ENCODE measurements at places on chromosomes 6 and 20.

- DNase-seq = no peak
Measured at GRCh38 chr20:31764641-31765305, 25.7 kb downstream of the TPX2 start.

DNA sequence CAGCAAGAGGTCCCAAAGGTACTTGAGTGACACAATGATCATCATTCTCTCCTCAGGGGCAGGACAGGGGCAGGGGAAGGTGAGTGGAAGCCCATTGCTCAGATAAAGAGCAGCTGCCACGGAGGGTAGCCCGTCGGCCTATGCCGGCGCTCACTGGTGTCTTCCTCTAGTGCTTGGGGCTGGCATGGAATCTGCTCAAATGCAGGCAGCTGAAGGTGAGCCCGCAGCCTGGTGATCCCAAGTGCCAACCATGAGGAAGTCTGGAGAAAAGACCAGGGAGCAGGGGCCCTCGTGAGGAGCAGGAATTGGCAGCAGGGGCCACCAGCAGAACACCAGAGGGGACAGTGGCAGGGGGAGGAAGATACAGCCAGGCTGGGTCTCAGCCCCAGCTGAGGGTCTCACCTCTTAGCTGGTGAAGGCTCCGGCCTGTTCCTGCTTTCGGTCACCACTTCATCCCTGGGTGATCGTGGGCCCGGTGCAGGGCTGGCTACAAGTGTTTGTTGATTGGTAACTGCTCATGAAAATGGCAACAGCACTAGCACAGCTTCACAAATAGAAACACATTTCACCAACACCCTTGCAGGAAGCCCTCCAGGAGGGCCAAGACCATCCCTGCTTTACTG is 24.7 kb downstream of the RBCK1 start:
- DNase-seq = no peak

GRCh38 chr6:37242429-37243052 is 15.0 kb upstream of the TBC1D22B start:
- DNase-seq = no peak

DNA sequence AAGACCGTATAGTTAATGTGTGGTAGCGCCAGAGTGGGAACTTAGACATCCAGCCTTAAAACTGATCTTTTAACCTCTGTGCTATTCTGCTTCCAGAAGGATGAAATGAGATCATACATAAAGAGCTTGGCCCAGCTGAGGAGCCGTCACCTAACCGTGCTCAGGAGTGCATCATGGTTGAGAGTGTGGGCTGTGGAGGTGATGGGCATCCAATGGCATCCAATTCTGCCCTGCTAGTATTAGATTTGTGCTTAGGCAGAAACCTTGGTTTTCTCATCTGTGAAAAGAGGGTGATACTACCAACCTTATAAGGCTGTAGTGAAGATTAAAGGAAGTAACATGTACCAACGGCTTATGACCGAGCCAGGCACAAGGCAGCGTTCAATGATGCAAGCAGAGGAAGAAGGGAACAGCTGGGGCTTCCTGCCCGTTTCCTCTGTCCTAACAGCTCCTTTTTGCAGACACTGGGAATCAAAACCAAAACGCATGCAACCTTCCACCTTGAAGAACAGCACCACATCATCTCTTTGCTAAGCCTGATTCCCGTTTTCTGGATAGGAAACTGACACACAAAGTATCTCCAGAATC is 1.3 kb downstream of the SLC22A16 start:
- DNase-seq = no peak

GRCh38 chr6:143107911-143108761 is 47.4 kb downstream of the AIG1 start:
- no peak for DNase-seq

- DNase-seq = no peak
Measured at GRCh38 chr6:88548891-88549505, 382.9 kb upstream of the CNR1 start.

DNA sequence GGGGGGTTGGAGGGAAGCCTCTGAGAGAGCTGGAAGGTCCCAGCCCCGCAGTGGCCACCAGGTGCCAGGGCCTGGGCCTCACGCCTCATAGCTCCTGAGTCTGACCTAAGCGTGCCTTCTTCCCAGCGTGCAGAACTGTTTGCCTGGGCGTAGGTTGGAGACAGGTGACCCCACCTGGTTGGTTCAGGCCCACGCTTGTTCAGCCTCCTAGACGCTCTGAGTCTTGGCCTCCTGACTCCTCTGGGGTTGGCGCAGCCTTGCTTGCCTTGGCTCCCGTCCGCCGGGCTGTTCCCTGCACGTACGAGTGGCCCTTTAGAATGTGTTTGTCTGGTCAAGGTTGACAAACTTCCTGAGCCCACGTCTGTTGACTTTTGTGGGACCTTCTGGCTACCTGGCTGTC is 70.8 kb downstream of the EYA2 start:
- no peak for DNase-seq

- DNase-seq = no peak
Measured at GRCh38 chr6:106927531-106928398, 46.8 kb downstream of the CD24 start.

DNA sequence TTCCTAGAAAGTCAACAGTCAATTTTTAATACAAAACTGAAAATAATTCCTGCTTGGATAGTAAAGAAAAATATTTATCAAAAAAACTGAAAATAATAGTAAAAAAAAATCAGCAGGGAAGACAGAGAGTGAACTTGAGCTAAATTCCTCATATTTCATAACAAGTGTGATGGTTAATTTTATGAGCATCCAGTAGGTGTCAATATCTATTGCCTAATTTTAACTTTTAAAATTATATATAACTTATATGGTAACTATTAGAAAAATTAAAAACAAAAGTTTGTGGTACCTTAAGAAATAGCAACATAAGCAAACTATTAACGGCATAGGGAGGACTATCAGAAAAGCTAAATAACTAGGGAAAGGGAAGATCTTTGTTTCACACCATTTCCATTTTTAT is 2.1 kb downstream of the EPM2A start:
- no peak for DNase-seq

DNA sequence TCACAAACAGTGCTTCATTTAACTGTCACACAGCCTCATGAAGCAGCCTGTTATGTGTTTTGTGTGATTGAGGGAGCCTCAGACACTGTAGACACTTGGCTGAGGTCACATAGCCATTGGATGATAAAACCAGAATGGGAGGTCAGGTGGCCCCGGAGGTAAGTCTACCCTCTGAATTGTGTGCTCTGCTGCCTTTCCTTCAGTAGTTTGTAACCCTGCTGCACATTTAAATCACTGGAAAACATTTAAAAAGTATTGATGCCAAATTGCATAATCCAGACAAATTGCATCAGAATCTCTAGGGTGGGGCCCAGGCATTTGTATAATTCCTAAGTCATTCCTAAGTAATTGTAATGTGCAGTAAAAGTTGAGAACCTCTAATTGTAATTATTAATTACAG is 85.2 kb upstream of the ECI2 start:
- DNase-seq = no peak

GRCh38 chr6:31750411-31751022 is 10.7 kb downstream of the MSH5 start:
- DNase-seq = no peak

DNA sequence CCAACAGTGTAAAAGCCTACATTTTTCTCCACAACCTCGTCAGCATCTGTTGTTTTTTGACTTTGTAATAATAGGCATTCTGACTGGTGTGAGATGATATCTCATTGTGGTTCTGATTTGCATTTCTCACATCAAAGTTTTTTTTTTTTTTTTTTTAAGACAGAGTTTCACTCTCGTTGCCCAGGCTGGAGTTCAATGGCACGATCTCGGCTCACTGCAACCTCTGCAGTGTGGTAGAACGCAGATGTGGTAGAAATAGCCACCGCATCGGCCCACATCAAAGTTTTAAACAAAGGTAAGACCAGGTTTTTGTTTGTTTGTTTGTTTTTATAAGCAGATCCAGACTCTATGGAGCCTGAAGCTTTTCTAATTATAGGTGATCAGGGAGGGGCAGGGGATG is 12.7 kb upstream of the PPP1R3G start:
- no peak for DNase-seq

DNA sequence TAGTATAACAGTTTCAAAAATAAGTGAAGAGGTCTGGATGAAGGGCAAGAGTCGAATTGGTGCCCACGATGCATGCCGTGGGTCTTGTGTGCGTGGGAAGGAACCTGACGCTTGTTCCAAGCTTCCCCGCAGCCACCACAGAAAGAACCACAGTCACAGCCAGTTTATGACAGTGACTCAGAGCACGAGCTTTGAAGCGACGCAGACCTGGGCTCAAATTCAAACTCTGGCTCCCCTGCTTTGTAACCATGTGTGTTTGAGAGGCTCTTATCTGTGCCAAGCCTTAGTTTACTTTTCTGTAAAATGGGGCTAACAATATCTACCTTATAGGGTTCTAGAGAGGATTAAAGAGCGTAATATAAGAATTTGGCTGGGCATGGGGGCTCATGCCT is 65.5 kb downstream of the SYNJ2 start:
- peak; percentile 53 for DNase-seq

DNA sequence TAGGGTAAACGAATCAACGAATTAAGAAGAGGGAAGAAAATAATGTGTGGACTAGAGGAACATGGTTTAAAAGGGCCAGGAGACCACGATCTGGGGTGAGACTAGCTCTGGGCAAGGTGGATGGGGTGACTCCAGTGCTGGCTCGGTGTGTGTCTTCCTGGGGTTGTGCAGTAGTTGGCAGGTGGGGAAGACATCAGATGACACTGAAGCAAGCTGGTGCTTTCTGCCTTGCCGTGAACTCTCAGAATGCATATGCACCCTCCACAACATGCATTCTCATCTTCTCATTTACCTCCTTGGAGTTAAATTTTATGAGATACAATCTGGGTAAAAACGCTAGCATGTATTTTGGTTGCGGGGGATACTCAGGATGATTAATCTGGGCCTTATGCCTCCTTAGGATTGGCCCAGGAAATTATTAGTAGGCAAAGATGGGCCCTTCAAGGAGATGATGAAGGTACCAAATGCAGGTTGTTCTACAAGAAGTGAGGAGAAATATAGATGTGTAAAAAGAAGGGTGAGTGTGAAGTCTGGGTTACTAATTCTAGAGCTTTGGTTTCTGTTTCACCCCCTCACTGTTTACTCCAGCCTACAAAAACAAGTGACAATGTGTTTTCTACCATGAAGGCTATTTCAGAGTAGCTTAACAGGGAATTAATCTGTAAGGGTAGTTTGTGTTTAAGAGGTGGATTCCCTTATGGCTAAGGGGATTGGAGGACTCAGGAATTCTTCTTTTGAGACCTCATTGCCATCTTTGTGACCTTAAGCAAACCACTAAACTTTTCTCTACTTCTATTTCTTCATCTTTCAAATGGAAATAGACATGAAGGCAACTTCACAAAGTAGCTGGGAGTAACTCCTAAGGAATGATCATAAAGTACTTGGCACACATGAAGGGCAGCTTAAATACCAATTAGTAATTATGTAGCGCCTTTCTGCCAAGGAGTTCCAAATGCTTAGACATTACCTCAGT is 71.0 kb upstream of the SUPT3H start:
- DNase-seq = no peak

GRCh38 chr20:62516338-62516737 is 40.5 kb upstream of the GATA5 start:
- no peak for DNase-seq

- DNase-seq = no peak
Measured at GRCh38 chr6:117072134-117072533, 193.2 kb upstream of the VGLL2 start.

GRCh38 chr6:19713411-19713810 is 123.8 kb upstream of the ID4 start:
- no peak for DNase-seq

DNA sequence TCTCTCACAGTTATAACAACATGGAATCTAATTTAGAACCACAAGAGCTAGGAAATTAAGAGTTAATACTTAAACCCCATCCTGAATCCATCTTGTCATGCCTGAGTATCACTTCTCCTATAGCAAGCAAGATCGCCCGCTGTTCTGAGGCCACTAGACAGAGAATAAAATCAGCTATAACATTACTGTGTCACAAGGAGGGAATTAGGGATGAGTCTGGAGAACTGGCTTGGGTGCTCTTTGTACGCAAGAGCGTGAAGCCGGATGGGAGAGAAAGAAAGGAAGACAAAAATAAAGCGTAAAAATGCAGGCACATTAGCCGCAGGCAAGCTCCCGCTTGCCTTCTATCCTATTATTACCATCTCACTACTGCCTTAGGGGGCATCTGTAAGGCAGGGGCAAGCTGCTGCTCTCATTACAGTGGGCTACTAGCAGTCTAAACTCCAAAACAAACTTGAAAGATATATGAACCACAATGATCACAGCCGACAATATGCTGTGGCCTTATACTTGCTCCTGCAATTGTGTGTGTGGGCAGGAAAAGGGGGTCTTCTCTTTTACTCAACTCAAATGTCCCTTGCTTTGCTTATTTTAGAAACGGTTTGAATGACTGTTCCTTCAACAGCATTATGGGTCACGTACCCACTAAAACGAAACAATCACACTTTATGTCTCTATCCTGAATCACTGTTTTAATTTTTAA is 81.9 kb downstream of the GJA10 start:
- no peak for DNase-seq
